Neuronal stem cell (in vitro differentiated cells): ENCODE measurements at places on chromosomes 7 and 10.

DNA sequence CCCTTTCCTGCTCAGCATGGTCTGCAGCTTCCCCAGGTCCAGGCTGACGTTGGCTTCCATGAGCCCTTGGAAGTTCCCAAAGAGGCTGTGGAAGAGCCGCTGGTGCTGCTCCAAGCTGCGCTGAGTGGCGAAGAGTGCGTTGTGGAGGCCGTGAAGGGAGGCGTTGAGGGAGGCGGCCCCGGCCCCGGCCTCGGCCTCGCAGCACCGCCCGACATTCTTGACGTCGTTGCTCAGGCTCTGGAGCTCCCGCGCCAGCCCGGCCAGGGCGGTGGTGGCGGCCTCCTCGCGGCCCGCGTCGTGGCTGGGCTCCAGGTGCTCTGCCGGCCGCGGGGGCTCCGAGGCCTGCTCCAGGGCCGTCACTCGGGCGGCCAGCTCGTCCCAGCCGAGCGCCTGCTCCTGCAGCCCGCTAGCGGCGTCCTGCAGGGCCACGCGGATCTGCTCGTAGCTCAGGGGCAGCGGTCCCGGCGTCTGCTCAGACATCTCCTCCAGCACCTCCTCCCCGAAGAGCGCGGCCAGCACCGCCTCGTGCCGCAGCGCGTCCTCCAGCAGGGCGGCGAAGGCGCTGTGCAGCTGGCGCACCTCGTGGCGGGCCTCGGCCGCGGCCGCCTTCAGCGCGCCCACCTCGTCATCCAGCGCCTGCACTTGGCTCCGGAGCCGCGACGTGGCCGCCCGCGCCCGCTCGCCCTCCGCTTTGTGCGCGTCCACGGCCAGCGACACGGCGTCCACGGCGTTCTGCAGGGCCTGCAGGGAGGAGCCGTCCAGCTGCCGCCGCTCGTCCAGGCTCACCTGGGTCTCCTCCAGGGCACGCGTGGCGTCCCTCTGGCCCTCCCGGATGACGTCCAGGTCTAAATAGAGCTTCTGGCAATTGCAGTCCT, 14.7 kb downstream of the MMRN2 start:
- no peak overlapping the region for H3K27ac ChIP-seq
- H3K27me3 ChIP-seq, result no peaks in the 10 kb centered on the region
- H3K4me3 ChIP-seq, result no peak overlapping the region
- DNase-seq, result no peak
- H3K4me1 ChIP-seq, result peaks cover 3% of the 10 kb centered on the region

DNA sequence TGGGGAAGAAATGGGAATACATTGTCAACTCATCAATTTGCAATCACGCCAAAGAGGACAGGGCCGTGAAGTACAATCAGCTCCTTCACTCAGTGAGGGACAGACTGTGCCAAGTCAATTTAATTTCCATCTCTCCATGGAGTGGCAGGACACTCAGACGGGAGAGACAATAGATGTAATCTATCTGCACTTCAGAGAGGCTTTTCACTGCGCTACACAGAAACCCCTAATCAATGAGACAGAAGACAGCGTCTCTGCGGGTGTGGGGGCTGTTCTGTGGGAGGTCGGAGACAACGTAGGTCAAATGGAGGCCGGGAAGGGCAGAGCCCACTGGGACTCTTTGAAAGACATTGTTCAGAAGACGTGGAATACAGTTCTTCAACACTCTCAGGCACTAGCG, 541.0 kb upstream of the ADARB2 start:
- peak; percentile 27 for DNase-seq
- H3K36me3 ChIP-seq, result no peaks in the 10 kb centered on the region
- H3K4me1 ChIP-seq, result peaks cover 20% of the 10 kb centered on the region
- H3K27me3 ChIP-seq, result no peaks in the 10 kb centered on the region
- no peak overlapping the region for H3K27ac ChIP-seq

DNA sequence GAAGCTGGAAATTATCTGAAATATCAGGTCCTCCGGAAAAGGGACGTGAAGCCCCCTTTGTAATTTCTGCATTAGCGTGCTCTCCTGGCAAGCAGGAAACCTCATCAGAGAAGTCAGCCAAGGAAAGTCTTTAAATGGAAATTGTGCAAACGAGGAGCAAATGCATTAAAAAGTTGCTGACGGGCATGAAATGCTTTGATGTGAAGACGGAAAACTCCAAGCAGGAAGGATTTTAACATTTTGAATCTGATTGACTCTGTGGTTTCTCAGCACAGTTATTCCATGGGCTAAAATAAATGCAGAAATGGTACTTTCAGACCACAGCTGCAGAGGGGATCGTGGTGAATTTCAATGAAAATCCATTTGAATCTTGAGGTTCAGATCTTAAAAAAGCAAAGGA, 167.8 kb downstream of the AHR start:
- H3K27ac ChIP-seq, result no peak overlapping the region
- H3K36me3 ChIP-seq, result no peaks in the 10 kb centered on the region
- no peaks in the 10 kb centered on the region for H3K4me1 ChIP-seq
- DNase-seq, result no peak
- H3K4me3 ChIP-seq, result no peak overlapping the region
- no peaks in the 10 kb centered on the region for H3K27me3 ChIP-seq

DNA sequence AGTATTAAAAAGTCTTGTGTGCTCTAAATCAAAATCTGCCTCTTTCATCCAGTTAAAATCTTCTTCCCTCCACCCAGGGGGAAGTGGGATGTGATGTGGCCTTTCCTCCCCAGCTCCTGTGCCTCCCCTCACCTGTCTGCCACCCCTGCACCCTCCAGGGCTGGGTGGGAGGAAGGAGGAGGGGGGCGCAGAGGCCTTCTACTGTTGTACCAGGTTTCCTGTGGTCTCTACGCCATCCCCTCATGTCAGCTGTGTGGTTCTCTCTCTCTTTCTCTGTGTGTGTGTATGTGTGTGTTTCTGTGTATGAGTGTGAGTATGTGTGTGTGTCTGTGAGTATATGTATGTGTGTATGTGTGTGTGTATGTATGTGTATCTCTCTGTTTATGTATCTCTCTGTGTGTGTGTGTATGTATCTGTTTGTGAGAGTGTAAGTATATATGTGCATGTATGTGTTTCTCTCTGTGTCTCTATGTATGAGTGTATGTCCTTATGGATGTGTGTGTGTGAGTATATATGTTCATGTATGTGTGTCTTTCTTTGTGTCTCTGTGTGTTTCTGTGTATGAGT, 45.5 kb upstream of the C10orf71 start:
- H3K27me3 ChIP-seq, result no peaks in the 10 kb centered on the region
- H3K4me1 ChIP-seq, result no peaks in the 10 kb centered on the region
- H3K4me3 ChIP-seq, result no peak overlapping the region
- DNase-seq, result no peak
- no peaks in the 10 kb centered on the region for H3K36me3 ChIP-seq

DNA sequence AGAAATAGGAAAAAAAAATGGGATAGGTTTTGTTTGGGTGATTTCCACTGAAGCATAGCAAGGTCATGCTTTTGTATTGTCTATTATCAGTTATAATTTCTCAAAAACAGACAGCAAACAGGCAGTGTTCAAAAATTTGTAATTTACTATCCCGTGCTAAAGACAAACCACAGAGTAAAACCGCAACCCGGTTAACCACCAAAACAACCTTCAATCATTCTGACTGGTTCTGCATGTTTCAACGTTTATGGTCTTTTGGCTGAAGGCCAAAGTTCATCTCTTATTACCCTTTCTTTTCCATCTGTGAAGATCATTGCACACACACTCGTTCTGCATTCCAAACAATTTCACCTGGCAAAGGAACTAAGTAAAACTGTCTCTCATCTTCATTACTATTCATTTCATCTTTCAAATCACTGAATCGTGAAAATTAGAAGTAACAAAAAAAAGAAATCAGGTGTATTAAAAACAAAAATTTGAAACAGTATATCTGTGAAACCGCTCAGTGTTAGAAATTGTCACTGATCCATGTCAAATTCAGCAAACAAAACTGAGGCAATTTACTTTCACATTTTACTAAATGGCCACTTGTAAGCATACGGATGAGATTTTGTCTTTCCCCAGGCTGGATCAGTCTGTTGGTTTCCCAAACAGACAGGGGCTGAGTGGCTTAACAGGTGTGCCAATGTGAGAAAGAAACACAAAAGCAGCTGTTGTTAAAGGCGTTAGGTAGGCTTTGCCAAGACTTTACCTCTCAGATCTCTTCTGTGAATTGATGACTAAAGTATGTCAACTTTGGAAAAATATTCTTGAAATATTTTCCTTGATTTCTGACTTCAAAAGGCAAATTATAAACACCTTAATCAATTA, 539.6 kb downstream of the CNTNAP2 start:
- H3K27me3 ChIP-seq, result no peaks in the 10 kb centered on the region
- no peak for DNase-seq
- H3K4me1 ChIP-seq, result no peaks in the 10 kb centered on the region
- H3K4me3 ChIP-seq, result no peak overlapping the region
- H3K36me3 ChIP-seq, result no peaks in the 10 kb centered on the region

DNA sequence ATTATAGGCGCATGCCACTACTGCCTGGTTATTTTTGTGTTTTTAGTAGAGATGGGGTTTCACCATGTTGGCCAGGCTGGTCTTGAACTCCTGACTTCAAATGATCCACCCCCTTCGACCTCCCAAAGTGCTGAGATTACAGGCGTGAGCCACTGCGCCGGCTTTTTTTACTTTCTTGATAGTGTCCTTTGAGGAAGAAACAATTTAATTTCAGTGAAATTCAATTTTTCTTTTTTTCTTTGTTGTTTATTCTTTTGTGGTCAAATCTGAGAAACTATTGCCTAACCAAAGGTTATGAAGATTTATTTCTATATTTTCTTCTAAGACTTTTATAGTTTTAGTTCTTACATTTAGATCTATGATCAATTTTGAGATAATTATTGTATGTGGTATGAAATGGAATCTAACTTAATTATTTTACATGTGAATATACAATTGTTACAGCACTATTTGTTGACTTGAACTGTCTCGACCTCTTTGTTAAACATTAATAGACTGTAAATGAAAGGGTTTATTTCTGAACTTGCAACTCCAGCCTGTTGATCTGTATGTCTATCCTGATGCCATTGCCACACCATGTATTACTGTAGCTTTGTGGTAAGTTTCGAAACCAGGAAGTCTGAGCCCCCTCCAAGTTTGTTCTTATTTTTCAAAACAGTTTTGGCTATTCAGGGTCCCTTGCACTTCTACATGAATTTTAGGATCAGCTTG, 19.8 kb upstream of the RASSF4 start:
- no peaks in the 10 kb centered on the region for H3K4me1 ChIP-seq
- no peaks in the 10 kb centered on the region for H3K36me3 ChIP-seq
- no peaks in the 10 kb centered on the region for H3K27me3 ChIP-seq
- H3K4me3 ChIP-seq, result no peak overlapping the region
- H3K27ac ChIP-seq, result no peak overlapping the region
- DNase-seq, result no peak

DNA sequence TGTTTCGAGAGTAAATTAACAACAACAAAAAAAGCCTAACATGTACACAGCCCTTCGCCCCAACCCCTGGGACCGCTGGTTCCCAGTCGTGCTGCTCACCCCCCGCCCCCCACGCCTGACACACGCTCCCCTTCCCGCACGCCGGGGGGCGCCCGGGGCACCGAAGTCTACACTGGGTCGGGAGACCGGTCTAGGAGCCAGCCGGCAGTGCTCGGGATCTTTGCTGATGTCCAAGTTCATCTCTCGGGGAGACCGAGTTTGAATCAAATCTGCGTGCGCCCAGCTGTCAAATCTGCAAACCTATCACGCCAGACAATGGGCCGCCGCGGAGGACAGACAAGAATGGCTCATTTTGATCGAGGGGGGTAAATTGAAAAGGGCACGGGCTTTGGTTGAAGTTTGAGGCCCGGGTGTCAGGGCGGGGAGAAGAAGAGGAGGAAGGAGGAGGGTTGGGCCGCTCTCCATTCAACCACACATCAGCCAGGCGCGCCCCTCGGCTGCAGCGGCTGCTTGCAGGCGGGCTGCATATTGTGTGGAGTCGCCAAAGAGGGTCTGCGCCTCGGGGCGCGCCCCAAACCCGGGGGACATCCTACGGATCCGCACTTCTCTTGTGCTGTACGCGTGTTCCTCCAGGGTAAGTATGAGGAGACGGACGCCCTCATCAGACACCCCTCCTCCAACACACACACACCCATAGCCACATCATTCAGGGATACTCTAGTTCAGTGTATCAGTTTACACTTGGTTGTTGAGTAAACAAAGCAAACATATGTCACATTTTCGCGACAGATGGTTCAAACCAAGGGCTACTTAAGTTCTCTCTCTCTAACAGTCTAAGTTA, 1.3 kb upstream of the GFRA1 start:
- no peak overlapping the region for H3K27ac ChIP-seq
- DNase-seq, result peak; percentile 41
- peaks cover 57% of the 10 kb centered on the region for H3K27me3 ChIP-seq
- peak overlapping the region; percentile 83 for H3K4me3 ChIP-seq
- no peaks in the 10 kb centered on the region for H3K36me3 ChIP-seq

GRCh38 chr7:49791088-49791741, 17.8 kb downstream of the VWC2 start:
- H3K4me3 ChIP-seq, result no peak overlapping the region
- H3K27me3 ChIP-seq, result no peaks in the 10 kb centered on the region
- peaks cover 9% of the 10 kb centered on the region for H3K4me1 ChIP-seq
- H3K36me3 ChIP-seq, result no peaks in the 10 kb centered on the region
- peak; percentile 51 for DNase-seq

- H3K27ac ChIP-seq, result no peak overlapping the region
- no peak for DNase-seq
- H3K4me1 ChIP-seq, result no peaks in the 10 kb centered on the region
- H3K27me3 ChIP-seq, result no peaks in the 10 kb centered on the region
- no peaks in the 10 kb centered on the region for H3K36me3 ChIP-seq
These were observed 64.3 kb upstream of the MDFIC start for GRCh38 chr7:114857605-114858004.

DNA sequence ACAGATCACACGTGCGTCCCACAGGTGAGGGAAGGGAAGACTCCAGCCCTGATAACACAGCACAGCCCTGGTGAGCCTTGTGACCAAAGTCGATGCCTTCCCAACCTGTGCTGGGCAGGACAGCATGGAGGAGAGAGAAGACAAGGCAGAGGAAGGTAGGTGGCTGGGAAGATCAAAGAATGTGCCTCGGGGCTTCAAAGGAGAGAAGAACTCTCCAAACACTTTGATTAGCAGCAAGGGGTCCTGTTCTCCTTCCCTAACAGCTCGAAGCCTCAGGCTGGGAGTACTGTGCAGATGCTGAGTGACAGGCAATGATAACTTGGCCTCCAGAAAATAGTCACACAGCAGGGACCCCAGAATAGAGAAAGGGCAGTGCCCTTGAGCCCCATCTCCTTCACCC, 288.5 kb downstream of the TCERG1L start:
- H3K36me3 ChIP-seq, result no peaks in the 10 kb centered on the region
- no peaks in the 10 kb centered on the region for H3K4me1 ChIP-seq
- no peak for DNase-seq
- no peak overlapping the region for H3K27ac ChIP-seq
- no peak overlapping the region for H3K4me3 ChIP-seq

DNA sequence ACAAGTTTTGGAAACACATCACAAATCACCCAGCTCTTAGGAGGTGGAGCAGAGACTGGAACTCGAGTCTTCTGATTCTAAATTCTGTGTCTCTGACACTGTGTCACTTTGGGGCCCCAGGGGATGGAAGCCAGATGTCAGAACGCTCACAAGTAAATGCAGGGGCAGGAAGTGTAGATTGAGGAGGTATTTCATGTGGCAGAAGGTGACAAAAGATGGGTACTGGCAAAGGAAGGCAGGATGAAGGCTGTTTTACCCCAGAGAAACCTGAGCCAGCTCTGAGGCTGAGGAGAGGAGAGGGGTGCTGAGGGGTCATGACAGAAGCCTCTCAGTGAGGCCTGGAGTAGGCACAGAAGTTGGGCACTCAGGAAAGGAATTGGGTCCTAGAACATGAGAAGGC, 6.0 kb upstream of the PURB start:
- no peak overlapping the region for H3K27ac ChIP-seq
- no peaks in the 10 kb centered on the region for H3K36me3 ChIP-seq
- no peak for DNase-seq
- peaks cover 23% of the 10 kb centered on the region for H3K27me3 ChIP-seq
- H3K4me1 ChIP-seq, result no peaks in the 10 kb centered on the region
- no peak overlapping the region for H3K4me3 ChIP-seq
